Spinal cord (tissue), 10 donors: ENCODE measurements at places on chromosomes 3 and 15. TPM values are rescaled to one million over a fixed set of nuclear protein-coding genes. Genes with fewer than 3 reads are reported as not detected.

- no peaks in the 10 kb centered on the region for H3K36me3 ChIP-seq
- no peaks in the 10 kb centered on the region for H3K4me1 ChIP-seq
- no peak for DNase-seq
- H3K27me3 ChIP-seq: no peaks in the 10 kb centered on the region
- no peak overlapping the region for H3K27ac ChIP-seq
- H3K4me3 ChIP-seq: no peak overlapping the region
Measured at GRCh38 chr3:152222327-152222726, 46.4 kb upstream of the MBNL1 start.

Gene SNTN
- total RNA-seq: 0.59 TPM

- H3K27me3 ChIP-seq: no peaks in the 10 kb centered on the region
- no peak for DNase-seq
- peaks cover 20% of the 10 kb centered on the region for H3K36me3 ChIP-seq
- no peak overlapping the region for H3K4me3 ChIP-seq
- H3K4me1 ChIP-seq: no peaks in the 10 kb centered on the region
Measured at GRCh38 chr15:40029979-40030893, 8.7 kb downstream of the SRP14 start.

Gene FBXW12
- total RNA-seq: 0.99 TPM

DNA sequence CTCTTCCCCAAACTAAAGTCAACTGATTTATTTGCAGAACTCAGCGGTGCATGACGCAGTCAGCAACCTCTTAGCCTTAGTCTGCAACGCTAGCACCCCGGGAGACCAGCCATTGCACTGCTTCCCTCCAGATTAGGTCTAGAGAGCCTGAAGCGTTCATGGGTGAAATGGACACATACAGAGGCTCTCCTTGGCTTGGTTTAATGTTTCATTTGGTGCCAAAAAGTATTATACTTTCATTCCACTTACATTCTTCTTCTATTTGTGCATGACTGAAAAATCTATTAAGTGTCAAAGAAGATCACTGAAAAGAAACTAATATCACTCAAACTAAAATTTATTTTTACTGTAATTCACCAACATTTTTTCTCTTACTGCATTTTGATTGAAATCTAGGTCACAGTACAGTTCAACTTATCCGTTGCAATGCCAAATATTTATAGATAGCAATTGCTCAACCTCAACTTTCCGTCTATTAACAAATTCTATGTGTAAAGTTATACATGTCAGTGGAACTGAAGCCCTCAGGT is 116.2 kb downstream of the ROBO1 start:
- no peaks in the 10 kb centered on the region for H3K36me3 ChIP-seq
- H3K4me1 ChIP-seq: no peaks in the 10 kb centered on the region
- H3K27me3 ChIP-seq: no peaks in the 10 kb centered on the region

- DNase-seq: no peak
- H3K4me3 ChIP-seq: no peak overlapping the region
- H3K27me3 ChIP-seq: no peaks in the 10 kb centered on the region
- peak overlapping the region; percentile 76 for H3K27ac ChIP-seq
Measured at GRCh38 chr3:42746455-42747450, 26.3 kb downstream of the CCDC13 start.

GRCh38 chr3:45125550-45126026 is 20.6 kb downstream of the CDCP1 start:
- no peak overlapping the region for H3K27ac ChIP-seq
- no peaks in the 10 kb centered on the region for H3K36me3 ChIP-seq
- no peaks in the 10 kb centered on the region for H3K27me3 ChIP-seq
- no peaks in the 10 kb centered on the region for H3K4me1 ChIP-seq
- H3K4me3 ChIP-seq: no peak overlapping the region

Gene PCYT1A
- 38.1 TPM for total RNA-seq
